ENCODE measurements at places on chromosomes 4 and X.

DNA sequence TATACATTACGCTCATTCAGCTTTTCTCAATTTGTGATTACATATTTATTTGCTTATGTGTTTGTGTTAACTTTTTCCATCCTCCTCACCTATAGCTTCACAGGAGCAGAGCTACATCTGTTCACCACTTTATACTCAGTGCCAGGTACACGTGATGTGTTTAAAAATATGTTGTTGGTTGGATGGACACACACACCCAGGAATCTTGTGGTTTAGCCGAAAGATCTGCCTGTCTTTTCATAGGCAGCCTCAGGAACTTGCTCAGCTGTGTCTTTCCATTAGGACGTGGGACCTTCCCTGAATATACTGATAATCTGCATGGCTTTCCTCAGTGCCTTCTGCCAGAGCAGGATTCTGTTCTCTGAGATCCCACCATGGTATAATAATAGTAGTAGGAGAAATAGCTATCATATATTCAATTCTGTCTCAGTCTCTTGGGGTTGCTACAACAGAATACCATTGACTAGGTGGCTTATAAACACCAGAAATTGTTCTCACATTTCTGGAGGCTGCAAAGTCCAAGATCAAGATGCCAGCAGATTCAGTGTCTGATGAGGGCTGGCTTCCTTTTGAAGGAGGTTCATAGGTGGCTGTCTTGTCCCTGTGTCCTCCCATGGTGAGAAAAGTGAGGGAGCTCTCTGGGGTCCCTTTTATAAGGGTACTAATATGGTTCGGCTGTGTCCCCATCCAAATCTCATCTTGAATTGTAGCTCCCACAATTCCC is 50.0 kb upstream of the SOD3 start:
- no peak for DNase-seq

DNA sequence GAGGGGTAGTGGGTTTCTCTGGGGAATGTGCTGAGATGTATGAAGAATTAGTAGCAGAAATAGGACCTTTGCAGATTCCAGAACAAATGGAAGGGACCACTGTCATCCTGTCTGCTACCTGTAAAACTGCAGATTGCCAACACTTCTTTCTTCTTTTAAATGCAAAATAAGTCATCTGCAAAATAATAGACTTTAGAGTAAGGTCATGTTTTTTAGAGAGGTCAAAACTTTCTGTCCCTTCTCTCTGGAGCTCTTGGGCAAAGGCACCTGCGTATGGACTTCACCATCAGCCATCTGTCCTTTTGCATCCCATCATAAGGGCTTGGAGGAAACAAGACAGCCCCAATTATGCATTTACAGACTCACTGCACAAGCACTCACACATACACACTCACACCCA is 121.1 kb upstream of the PPARGC1A start:
- DNase-seq: no peak

- DNase-seq: no peak
These were observed 52.2 kb downstream of the SPATA18 start for GRCh38 chr4:52103319-52103718.

- no peak for DNase-seq
These were observed 529.7 kb upstream of the BOD1L1 start for GRCh38 chr4:14157262-14157661.

- no peak for DNase-seq
These were observed 42.8 kb upstream of the PRKG2 start for GRCh38 chr4:81257816-81258215.

DNA sequence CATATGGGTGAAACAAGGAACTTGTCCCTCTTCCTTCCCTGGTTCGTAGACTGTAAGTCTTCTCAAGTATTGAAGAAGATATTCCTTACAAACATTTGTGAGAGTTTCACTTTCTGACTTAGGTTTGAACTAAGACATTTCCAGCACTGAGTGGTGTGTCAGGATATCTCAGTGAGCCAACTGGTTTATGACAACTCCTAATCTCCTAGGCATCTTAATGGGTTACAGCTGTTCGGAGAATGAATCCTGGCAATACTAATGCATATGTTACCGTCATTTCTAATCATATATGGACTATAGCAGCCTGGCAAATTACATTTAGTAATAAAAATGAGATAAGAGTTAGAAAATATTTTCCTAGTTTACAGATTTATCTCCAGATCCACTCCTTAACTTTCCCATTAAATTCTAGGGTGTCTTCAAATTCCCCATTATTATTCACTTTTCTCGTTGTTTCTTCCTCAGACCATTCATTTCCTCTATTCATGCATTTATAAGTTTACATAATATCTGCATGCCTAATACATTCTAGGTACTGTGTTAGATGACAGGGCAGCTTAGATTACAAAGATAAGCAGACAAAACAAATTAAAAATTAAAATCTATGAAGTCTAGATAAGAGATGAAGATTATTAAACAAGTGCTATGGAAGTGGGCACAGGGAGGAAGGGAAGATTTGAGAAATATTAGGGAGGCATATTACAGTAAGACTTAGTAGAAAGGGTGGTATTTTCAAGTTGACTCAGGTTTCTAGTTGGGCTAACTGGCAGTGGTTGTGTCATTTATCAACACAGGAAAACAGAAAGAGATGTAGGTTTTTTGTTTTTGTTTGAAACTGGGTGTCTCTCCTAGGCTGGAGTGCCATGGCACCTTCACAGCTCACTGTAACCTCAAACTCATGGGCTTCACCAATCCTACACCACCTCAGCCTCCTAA is 173.9 kb downstream of the WDFY3 start:
- DNase-seq: no peak

DNA sequence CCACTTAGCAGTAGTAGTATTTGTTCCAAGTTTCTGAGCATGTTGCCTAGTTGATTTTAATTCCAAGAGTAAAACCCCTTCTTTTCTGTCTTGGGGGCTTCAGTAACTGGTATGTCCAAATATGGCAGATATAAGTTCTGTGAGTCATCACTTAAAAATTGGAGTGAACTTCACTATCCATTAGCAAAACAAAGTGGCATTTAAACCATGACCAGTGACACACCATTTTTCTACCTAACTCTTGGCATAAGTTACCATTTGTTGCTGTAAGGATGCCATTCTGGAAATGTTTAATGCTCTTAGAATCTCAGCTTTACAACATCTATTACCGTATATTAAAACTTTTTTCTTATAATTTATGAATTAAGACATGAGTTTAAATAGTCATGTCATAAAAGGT is 102.0 kb downstream of the CBR4 start:
- DNase-seq: no peak

GRCh38 chrX:99914635-99915034 is 495.4 kb downstream of the PCDH19 start:
- DNase-seq: no peak

DNA sequence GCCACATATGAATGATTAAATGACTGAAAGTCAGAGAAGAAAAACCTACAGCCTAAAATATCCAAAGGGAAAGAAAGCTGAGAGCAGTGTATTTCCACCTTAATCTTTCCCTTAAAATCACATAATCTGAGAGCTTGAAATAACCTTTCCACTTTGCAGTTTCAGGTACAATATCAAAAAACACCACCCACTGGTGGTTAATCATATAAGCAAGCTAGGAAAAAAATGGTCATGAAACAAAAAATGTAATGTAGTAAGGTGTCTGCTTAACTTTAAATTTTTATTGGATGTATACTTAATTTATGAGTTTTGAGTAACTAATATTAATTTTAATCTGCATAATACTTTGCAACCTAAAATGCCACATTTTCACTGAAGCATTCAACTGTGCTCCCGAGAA is 3.2 kb downstream of the PRDM5 start:
- no peak for DNase-seq

GRCh38 chr4:134327274-134328122 is 125.9 kb upstream of the PABPC4L start:
- no peak for DNase-seq

DNA sequence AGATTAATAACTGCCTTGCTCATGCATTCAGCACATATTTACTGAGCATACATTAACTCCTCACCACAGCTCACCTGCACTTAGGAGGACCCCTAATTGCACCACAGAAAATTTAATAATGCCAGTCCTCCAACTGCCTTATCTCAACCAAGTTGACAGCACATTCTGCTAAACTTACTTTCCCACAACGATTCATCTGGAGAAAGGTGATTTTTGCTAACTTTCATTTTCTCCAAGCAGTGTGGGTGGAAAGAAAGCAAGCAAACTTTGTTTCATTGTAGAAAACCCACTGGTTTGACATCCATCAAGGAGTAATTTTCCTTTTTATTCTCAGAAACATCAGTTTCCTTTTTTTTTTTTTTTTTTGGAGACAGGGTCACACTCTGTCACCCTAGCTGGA is 49.1 kb downstream of the RASGEF1B start:
- DNase-seq: no peak

DNA sequence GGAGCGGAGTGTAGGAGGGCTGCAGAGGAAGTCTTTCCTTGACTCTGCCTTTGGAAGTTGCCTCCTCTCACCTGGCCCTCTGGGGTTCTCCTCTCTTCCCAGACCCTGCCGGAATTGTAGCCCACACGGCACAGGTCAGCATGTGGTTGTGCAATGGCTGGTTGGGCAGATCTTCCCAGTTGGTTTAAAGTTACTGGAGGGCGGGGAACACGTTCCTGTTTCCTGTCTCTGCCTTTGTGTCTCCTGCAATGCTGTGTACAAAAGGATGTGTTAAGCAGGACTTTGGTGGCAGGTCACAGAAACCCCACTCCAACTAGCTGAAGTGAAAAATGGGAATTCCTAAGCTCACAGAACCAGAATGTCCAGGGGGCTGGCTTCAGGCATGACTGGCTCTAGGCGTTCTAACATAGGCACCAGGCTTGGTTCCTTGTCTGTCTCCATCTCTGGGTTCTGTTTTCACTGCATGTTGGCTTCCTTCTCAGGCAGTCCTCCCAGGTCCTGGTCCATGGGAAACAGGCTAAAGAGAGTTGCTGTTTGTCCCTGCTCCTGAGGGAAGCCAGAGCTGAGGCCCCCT is 19.9 kb downstream of the SORCS2 start:
- no peak for DNase-seq

DNA sequence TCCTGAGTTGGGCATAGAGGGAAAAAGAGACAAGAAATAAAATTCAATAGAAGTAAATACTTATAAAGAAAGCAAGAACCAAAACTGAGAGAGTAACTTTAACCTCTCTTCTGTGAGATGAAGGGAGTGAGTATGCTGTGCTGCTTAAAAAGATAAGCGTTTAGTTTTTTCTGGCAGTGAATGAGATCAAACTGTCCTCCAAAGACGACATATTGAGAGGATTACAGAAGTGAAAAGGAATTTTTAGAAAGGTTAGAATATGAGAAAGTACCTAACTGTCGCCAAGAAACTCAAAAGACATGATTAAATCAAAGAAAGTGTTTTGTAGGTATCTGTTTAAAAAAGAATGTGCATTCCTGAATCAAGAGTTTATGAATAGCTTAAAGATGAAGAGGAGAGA is 16.0 kb downstream of the GAB1 start:
- DNase-seq: no peak

GRCh38 chrX:10109695-10110094 is 47.1 kb upstream of the CLCN4 start:
- DNase-seq: peak; percentile 46

GRCh38 chr4:174681723-174682300 is 147.2 kb downstream of the GLRA3 start:
- DNase-seq: no peak

GRCh38 chrX:38898261-38898660 is 97.0 kb downstream of the MID1IP1 start:
- no peak for DNase-seq

- peak; percentile 71 for DNase-seq
These were observed 57.6 kb downstream of the MAPK10 start for GRCh38 chr4:86302251-86302650.

DNA sequence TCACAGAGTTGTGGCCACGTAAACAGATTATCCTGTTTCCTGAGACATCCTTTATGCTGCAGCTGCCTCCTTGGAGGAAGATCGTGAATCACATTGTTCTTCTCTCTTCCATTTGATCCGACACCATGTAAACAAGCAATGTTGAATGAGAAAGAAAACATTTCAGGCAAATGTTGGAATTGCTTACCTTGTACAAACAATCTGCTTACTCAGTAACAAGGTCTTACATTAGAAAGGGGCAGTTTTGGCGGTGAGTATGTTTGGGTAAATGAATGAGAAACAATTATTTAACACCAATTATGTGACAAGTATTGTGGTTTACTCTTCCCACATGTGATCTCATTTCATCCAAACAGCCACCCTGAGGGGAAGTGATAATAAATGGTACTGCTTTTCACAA is 637.8 kb downstream of the RAB28 start:
- no peak for DNase-seq

- no peak for DNase-seq
These were observed 368.7 kb downstream of the MID1IP1 start for GRCh38 chrX:39169976-39170375.

DNA sequence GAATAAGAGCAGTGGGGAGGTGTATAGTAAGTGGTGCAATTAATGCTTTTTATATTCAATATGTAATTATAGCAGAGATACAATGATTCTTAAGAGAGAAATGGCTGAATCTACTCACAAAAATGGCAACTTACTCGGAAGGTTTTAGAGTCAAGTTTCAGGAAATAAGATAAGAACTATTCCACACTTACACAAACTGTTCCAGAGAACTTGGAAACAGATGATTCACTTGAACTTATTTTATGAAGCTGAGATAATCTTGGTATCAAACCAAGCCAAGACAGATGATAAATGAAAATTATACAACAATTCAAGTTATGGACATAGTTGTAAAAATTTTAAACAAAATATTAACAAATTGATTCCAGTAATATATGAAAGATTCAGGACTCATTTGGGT is 311.3 kb upstream of the HS3ST1 start:
- no peak for DNase-seq

DNA sequence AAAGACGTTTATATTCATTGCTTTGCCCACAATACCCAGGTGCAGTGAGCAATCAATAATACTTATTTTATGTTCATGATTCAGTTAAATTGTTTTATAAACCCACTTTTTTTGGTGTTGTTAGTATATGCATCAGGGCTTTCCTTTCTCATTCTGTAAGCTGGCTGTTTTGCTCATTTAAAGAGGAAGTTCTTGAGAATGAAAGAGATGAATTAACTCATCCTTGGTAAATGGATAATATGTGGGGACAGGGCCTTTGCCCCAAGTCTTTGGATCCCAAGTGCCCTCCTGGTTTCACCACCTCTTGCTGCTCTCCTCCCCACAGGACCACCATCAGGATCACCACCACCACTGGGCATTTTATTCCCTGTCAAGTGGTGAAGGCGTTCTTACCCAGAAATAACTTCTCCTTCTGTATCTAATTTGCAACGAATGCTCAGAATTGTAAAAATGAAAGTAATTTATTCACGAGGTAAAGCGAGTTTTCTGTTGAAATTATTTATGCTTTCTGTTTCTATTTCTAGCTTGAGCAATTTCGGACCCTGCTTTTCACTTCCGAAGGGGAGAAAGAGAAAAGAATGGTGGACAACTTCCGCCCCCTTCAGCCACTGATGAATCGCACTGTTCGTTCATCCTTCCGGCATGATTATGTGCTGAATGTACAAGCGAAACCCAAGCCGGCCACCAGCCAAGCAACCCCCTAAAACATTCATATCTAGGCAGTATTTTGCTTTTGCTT is 8.2 kb upstream of the ZRSR2 start:
- no peak for DNase-seq

Data from right hindlimb (tissue), 1 donor.